ENCODE measurements at places on chromosomes 12 and 14.

GRCh38 chr14:80212023-80212397 is 706 bp upstream of the DIO2 start:
- no peak for DNase-seq

DNA sequence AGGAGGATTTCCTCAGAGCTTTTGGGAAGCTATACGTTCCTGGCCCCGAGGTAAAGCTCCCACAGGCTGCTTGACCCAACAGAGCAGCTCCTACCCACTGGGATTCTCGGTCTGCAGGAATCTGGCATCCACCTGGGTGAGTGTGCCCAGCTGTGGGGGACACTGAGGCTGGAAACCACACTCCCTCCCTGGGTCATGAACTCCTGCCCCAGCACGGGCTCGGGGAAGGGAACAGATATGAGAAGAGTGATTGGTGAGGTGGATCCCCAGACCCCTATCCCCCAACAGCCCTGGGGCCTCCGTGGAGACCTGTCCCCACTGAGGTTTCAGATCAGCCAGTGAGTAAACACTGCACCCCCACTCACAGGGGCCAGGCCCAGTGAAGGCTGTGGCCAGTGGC is 3.3 kb downstream of the FAIM2 start:
- no peak for DNase-seq

DNA sequence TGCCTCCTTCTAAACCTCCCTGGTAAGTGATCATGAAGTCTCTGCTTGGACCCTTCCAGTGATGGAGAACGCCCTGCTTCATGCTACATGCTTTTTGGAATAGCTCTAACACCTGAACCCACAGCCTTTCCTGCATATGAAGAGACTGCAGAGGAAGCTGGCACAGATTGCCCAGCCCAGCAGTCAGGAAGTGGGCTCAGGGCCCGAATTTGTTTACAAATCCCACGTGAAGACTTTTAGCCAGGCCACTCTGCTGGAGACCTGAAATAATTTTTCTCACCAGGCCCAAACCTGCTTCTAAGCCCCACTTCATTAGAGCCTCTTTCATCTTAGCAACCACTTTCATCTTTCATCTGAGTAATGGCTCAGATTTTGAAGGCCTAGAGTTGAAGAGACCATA is 22.9 kb downstream of the RTN1 start:
- DNase-seq: no peak

DNA sequence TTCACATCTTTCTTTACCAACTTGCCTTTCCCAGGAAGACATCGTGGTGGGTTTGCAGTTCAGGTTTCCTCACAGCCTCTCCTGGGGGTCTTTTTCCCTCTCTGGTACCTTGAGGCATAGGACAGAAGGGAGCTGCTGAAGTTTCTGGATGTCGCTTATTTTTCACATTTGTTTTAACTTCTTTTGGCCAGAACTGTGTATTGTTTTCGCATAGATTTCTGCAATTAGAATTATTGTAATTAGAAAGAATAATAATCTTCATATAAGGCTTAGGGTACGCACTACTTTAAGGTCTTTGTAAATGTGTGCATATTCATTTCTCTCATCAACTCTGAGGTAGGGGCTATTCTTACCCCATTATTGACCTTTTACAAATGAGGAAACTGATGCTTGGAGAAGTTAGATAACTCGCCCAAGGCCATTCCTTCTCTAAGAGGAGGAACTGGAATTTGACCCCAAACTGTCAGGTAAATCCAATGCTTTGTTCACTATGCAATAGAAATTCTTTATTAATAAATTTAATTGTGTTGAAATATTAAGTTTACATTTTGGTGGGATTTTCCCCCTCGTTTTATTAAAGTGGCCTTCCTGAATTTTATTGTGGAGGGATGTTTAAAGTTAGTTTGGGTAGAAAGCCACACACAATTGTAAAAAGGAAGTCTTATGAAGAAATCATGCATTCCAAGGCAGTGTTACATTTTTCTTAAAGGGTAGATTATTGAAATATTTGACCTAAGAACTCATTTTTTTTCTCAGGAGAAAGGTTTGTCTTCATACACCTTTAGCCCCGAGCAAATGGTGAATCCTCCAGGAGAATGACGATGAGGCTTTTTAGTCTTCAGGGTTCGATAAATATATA is 12.1 kb upstream of the SLC38A2 start:
- no peak for DNase-seq

- no peak for DNase-seq
These were observed 13.5 kb downstream of the B4GALNT3 start for GRCh38 chr12:473198-473597.

DNA sequence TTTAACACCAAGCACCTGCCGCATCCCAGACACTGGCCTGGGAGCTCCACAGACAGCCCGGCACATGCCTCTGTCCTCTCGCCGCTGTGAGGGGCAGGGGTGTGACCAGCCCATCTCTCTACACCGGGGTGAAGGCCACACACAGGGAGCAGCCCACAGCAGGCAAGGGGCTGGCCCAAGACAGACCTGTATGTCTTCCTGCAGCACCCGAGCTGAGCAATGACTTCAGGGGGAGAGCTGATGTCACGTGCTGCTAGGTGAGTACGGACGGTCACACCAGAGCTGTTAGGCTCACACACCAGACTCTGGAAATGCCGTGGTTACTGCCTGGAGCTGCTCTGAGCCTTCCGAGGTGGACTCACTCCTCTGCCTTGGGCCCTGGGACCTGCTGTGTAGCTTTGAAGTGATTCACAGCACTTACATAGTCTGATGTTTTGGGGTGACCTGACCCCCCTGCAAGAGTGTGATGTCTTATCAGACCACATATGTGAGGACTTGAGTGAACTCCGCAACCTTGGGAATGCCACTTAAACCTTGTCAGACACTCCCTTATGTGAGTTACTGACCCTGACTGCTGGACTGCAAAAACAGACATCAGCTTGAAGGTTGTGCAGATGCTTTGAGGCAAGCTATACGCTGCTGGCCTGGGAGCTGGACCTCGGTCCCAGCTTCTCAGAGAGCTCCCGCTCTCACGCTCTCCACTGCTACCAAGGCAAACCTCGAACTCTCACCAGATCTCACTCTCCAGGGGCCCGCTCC is 1.8 kb downstream of the XRCC3 start:
- DNase-seq: no peak

GRCh38 chr12:94208622-94208966 is 60.2 kb downstream of the PLXNC1 start:
- peak; percentile 19 for DNase-seq

DNA sequence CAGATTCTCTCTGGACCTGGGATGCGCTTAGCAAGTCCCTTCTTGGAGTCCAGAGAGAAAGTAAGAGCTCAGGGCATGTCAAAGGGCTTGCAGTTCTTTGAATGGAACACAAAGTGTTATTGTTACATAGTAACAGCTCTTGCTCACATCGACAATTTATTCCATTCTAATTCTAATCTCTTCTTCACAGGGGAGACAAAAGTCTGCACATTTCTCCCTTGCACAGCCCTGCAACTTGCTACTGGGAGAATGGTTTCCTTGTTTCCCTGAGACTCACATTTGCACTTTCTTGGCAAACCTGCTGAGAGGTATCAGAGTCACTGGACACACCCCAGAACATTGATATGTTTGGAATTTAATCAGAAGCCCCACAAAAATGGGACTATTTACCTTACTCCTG is 209.9 kb upstream of the IGF1 start:
- no peak for DNase-seq

- DNase-seq: no peak
These were observed 18.0 kb upstream of the RFX4 start for GRCh38 chr12:106564678-106565329.

DNA sequence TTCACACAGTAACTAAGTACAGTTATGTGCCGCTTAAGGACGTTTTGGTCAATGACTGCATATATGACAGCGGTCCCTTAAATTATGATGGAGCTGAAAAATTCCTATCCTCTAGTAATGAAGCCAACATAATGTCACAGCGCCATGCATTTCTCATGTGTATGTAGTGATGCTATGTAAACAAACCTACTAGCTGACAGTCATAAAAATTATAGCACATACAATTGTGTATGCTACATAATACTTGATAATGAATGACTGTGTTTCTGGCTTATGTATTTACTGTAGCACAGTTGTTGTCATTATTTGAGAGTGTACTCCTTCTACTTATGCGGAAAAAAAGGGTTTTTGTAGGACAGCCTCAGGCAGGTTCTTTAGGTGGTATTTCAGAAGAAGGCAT is 99.7 kb downstream of the DACT1 start:
- no peak for DNase-seq

Data from activated CD4-positive, alpha-beta T cell treated with anti-CD3 and anti-CD28 coated beads, Interleukin-2, amount 50 U/mL, for 4 hours (primary cell).